T47D (cell line): ENCODE measurements at places on chromosomes 7 and 10.

DNA sequence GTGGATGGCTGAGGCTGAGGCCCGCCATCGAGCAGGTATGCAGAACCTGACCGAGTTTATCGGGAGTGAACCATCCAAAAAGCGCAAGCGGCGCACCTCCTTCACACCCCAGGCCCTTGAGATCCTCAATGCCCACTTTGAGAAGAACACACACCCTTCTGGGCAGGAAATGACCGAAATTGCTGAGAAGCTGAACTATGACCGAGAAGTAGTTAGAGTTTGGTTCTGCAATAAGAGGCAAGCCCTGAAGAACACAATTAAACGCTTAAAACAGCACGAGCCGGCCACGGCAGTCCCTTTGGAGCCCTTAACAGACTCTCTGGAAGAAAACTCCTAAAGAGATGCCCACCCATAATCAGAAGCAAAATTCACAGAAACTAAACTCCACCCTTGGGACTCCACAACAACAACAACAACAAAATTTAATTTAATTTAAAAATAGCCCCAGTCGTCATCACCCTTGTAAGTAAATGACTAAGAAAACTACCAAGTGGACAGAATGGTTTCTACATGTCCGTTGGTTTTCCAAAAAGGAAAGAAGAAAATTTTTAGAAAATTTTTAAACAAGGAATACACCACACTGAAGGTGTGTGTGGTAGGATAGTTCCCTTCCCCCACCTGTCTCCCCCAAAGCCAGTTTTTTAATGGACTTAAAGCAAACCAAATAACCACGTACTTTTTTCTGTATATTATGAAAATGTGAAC is 101.7 kb upstream of the YAE1 start:
- DNase-seq, result no peak

GRCh38 chr7:30886608-30887011 is 25.0 kb upstream of the AQP1 start:
- no peak for DNase-seq

DNA sequence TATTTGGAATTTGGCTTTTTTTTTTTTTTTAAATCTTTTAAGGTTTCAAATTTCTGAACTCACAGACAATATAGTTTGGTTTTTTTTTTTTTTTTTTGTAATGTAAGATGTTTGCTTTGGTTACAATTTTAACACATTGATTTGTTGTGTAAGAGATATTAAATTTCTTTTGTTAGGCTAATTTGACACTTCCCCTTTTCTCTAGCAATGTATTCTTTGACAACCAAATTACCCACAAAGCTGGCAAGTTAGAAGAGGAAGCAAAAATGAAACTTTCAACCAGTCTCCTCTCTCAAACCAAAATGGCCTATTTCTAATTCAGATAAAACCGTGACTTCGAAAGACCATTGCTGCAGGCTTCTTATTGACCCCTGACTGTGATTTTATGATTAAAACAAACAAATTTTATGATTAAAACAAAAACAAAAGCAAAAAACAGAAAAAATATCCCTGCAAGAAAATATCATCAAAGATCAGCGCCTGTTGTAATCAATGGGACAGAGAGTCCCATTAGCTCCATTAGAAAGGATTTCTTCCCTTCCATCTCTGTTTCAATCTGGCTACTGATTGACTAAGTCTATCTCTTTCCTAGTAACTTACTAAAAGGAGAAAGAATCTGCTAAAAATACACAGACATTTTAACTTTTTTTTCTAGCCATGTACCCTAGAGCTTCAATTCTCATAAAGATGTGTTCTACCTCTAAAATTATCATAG is 489.2 kb downstream of the MDFIC start:
- DNase-seq, result no peak

DNA sequence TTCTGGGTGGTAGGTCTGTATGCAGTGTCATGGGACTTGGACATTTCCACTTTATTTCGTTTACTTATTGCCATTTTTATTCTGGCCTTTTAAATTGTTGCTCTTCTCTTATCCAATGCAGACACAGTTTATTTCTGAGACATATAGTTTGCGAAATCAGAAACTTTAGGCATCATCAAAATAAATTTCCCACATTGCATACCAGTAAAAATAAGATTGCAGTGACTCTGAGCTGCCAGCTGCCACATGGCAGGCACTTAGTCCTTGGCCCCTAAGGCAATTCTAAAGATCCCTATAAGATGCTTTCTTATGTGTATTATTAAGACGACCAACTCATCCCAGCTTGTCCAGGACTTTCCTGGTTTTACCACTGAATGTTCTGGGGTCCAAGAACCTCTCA is 81.8 kb upstream of the ANKRD1 start:
- DNase-seq, result no peak

DNA sequence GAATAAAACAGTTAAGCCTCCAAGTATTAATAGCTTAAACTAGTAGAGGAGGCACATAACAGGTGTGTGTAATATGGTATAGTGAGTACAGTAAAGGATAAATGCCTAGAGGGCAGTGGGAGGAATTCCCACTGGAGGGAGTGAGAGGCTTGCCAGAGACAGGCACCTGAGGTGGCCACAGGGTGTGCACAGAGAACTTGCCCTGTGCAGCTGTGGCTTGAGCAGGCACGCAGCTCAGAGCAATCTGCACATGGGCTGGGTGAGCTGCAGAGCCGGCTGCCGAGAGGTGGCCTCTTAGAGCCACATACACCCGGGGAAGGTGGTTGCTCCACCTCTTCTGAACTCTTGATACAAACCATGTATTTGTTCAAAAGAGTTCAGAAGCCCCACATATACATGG is 237.1 kb downstream of the COBL start:
- DNase-seq, result no peak

GRCh38 chr7:127320974-127321373 is 68.2 kb upstream of the GRM8 start:
- no peak for DNase-seq

DNA sequence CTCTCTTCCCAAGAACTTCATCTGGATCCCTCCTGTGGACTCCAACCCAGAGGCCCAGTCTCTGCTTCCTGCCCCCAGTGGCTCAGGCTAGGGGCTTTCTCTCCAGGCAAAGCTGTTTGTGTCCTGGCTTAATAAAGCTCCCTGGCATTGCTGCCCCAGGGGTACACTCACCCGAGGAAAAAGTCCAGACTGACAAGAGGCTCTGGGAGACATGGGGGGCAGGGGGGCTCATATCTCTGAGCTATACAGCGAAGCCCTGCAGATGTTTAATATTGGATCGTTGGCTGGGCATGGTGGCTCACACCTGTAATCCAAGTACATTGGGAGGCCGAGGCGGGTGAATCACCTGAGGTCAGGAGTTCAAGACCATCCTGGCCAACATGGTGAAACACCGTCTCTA is 10.7 kb upstream of the COMTD1 start:
- no peak for DNase-seq

GRCh38 chr7:48887500-48887899 is 36.8 kb upstream of the CDC14C start:
- no peak for DNase-seq

- DNase-seq, result peak; percentile 53
These were observed 1.2 kb downstream of the DLG5 start for GRCh38 chr10:77925410-77925794.

GRCh38 chr10:6009150-6009549 is 31.8 kb upstream of the IL15RA start:
- no peak for DNase-seq

- DNase-seq, result no peak
These were observed 167.6 kb downstream of the ZNF365 start for GRCh38 chr10:62541811-62542210.

- no peak for DNase-seq
These were observed 9.1 kb downstream of the RASSF4 start for GRCh38 chr10:44968500-44969400.

DNA sequence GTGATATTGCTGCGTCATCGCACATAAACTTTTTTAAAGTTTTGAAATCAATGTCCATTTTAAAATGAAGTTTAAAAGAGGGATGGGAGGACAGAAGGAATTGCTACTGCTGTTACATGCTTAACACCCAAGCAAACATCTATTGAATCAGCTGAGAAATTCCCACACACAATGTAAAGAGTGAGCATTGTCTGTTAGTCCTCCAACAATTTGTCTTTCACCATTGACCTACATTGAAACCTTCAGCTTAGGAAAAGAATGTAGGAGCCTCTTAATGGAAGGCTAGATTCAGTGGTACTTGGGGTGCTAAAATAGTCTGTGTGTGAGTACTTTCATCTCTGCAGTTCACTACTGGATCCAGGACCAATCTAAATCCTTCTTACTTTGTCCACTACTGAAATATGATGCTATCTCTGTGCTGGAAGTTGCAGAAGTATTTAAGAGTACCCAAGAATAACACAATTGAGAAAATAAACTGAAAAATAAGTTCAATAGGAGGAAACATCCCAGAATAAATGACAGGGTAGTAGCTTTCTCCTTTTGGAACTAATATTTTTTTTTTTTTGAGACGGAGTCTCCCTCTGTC is 23.8 kb upstream of the FBXW4 start:
- DNase-seq, result no peak

DNA sequence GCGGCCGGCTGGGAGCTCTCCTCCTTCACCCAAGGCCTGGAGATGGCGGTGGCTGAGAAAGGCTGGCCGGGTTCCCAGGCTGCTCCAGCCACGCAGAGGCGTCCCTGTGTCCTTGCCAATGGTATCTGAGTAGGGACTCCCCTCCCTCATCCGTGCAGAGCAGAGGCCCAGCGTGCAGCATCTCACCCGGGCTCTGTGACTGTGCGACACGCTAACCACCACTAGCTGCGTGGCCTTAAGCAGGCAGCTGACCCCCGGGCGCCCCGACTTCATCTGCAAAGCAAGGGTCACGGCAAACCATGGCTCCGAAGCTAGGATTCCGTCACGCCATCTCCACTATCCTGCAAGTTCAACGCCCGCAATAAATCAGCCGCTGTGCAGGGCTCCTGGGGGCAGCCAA is 47.2 kb upstream of the TNRC18 start:
- no peak for DNase-seq

GRCh38 chr10:70404787-70405036 is 767 bp downstream of the EIF4EBP2 start:
- no peak for DNase-seq
